ENCODE measurements at places on chromosomes 6 and 20.

DNA sequence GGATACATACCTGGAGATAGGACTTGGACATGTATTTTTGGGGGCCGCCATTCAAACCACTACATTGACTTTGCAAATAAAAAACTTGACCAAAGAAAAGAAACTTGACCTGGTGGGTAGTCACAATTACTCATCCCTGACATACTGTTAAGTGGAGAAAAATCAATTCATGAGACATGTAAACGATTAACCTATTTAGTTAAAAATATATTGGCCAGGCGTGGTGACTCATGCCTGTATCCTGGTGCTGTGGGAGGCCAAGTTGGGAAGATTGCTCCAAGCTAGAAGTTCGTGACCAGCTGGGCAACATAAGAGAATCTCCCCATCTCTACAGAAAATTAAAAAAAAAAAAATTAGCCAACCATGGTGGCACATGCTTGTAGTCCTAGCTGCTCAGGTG is 2.5 kb upstream of the SRSF12 start:
- DNase-seq = no peak

DNA sequence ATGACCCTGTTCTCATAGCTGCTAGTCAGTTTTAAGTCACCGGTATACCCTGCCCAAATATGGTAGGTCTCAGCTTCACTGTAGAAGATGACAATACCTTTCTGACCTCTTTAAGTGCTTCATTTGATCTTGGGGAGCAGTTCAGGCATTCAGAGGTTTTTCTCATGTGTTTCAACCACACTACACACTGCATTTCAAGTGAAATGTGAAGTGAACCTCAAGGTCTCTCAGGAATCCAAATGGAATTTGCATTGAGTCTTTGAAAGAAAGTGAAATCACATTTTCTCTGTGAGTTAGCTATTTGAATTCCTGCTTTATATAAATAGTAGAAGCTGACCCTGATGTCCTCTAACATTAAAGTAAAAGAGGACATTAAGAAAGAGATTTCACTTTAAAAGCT is 461.6 kb downstream of the ADGRB3 start:
- DNase-seq = no peak

DNA sequence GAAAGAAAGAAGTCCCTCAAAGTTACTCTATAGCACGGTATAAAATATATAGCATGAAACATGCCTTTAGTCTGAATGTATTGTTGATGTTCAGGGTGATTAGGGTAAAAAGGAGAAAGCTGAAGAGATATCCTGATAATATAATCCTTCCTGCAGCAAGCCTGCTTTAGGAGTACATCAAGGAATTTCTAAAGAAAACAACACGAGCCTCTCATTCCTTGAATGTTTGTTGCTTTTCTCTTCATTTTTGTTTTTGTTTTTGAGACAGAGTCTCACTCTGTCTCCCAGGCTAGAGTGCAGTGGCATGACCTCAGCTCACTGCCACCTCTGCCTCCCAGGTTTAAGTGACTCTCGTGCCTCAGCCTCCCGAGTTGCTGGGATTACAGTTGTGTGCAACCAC is 79.1 kb downstream of the CD164 start:
- DNase-seq = no peak

- DNase-seq = no peak
Measured at GRCh38 chr20:35876033-35876320, 78.3 kb downstream of the SCAND1 start.

DNA sequence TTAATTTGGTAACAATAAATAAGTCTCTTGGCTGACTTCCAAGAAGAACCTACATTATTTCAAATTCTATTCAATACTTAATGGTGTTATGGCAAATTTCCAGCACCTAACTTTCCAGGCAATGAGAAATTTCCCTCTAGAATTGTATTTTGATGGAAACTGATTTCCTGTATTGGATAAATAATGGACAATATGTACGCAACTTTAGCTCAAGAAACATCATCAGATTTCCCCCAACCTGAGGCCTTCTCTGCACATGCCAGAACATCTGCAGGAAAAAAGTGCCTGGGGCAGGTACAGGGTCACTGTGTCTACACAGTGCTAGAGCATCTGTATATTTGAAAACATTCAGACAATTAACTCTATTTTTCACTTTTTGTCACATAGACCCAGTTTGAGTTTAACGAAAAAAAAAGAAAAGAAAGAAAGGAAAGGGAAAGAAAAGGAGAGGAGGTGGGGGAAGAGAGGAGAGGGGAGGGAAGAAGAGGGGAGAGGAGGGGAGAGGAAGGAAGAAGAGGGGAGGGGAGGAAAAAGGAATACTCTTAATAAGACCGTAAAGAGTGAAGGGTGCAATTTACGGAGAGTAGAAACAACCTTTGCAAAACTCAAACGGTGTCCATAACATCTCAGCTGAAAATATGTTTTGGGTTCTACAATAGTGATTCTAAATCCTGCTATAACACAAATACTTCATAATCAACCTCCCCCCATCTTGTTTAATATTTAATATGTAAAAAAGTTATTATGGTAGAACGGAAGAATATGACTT is 130.0 kb downstream of the TSHZ2 start:
- DNase-seq = no peak

DNA sequence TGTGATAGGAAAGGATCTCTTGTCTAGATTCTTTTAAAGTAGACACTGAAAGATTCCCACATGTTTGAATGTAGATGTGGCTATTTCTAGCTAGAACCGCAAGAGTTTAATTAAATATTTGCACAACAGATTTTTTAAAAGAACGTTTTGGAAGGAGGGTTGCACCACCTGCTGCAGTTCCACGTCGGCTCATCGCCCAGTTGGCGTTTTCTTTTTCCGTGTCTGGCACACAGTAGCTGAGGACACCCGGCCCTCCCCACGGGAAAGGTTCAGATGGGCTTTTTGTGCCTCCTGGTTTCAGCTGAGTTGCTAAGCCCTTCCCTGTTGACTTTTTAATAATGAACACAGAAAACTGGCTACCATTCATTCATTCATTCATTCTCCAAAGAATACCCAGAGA is 41.8 kb upstream of the DOK5 start:
- DNase-seq = no peak

DNA sequence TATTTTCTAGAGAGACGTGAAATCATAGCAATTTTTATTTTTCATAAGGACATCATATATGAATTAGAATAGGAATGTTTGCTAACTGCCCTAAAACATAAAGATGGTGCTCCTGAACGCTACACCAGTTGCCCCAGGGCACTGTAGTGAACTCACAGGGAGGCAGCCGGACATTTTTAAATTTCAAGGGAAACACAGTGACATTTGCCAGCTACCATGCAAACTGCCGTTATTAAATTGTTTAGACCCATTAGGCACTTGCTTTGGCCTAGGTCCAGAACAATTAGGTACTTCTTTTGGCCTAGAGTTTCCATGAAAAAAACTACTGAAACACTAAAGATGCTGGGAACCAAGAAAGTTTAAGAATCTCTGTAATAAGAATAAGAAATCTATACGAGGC is 24.9 kb upstream of the CFAP206 start:
- DNase-seq = no peak

DNA sequence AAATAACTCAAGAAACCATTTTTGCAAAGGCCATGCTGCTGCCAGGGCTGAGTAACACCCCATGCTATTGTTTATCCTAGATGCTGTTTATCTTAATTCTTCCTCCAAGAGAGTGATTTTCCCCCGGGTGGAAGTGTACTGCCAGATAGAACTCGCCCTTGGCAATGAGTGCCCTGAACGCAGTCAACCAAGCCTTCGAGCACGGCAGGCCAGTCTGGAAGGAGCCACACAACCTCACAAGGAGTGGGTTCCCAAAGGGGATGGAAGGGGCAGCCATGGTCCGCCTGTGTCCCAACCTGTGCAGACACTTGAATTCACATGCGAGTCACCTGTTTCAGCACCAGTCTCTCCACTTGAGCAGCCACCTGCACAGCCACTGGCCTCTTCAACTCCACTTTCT is 31.9 kb downstream of the PNPLA1 start:
- no peak for DNase-seq

GRCh38 chr6:125748406-125749172 is 843 bp upstream of the HEY2 start:
- peak; percentile 2 for DNase-seq

GRCh38 chr6:7235712-7236305 is 77.2 kb downstream of the SSR1 start:
- DNase-seq = no peak

DNA sequence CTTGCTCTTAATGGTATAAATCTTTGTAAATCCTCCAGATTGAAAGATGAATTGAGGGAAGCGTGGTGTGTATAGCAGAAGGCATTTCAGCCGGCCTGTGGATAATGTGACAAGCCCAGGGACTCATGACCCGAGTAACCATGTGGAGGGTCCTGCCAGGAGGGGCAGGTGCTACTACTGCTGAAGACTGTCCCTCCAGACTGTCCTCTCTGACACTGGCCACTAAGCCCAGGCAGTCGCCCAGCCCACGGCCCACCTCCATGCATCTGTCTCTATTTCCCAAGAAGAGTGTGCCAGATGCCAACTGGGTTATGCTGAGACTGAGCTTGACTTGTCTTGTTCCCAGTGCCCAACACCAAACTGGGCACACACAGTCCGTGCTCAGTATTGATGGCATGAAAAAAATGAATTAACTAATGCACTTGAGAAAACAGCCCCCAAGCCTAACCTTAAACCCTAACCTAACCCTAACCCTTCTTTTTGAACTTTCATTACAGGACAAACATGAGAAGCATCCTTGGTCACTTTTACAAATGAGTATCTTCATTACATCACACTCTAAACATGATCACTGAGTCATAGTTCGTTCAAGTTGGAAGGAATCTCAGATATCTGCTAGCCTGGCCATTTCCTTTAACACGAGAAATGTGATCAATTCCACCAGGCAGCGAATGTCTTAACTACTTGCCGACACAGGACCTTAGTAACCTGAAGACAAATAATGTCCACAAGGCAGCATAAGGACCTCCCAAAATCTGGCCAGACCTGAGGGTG is 182.2 kb upstream of the RREB1 start:
- no peak for DNase-seq

DNA sequence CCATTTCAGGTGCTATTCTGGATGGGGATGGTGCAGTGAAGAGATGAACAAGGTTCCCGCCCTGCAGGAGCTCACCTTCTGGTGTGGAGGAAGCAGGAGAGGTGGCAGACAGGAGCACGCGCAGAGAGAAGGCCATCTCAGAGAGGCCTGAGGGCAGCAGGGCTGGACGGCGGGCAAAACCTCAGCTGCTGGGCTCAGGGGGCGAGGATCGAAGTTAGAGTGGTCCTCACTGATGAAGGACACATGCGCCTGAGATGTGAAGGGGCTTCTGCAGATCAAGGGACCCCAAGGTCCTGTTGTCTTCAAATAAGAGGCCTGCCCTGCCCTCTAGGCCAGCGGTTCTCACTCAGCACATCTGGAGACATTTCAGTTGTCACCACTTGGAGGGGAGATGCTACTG is 198.4 kb upstream of the PMEPA1 start:
- no peak for DNase-seq

Data from stimulated activated CD4-positive, alpha-beta T cell treated with anti-CD3 and anti-CD28 coated beads, Interleukin-12 subunit alpha, Interleukin-12 subunit beta, amount 100 ng/mL, for 4 hours (primary cell).